ENCODE measurements at places on chromosomes 2 and 18.

DNA sequence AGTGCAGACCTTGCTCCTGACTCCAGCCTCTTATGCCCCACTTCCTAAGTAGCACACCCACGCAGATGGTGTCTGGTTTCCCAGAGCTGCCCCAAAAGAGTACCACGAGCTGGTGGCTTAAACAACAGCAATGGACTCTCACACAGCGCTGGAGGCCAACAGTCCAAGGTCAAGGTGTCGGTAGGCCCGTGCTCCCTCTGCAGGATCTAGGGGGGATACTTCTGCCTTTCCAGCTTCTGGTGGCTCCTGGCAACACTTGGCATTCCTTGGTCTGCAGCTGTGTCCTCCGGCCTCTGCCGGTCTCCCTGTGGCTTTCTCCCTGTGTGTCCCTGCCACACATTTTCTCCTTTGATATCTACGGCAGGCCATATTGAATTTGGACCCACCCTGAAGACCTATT lies 99.0 kb downstream of the TSHZ1 start:
- DNase-seq, result no peak

DNA sequence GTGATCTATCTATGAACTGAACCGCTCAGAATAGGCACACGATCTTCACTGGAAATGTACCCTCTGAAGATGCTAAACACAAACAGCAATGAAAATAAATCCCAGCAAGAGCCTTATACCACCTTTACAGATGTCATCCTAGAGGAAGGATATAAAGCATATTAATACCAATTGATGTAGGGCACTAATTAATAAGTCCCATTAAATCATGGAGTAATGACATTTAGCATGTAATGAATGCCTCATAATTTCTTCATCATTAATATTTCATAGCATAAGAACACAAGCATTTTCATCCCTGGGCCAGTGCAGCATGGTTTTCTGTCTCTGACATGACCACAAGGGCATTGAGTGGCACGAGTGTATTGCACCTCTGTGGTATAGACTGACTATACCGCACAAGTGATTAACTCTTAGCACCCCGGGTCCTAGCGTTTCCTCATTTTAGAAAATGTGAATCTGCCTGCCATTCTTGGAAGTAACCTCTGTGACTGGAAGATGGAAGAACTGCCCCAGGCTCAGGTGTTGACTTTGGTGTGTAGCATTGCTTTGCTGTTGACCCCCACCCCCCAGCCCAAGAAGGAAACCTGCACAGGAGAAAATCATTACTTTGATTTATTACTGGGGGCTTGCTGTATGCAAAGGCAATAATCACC lies 1.4 kb upstream of the TMEM178A start:
- DNase-seq, result no peak

DNA sequence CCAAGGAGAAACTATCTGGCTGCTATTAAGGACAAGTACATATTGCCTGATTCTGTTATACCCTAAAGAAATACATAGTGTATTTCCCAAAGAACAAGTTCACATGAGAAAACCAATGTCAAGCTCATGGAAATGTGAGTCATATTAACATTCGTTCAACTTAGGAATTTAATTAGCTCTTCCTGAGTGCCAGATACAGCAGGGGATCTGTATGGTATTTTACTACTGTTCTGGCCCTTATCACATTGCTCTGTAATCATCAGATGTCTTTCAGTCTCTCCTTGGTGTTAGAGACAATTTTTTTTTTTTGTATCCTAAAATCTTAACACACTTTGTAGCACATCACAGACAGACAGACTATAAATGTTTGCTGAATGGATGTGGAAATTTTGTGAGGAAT lies 395.0 kb upstream of the CRIM1 start:
- no peak for DNase-seq

DNA sequence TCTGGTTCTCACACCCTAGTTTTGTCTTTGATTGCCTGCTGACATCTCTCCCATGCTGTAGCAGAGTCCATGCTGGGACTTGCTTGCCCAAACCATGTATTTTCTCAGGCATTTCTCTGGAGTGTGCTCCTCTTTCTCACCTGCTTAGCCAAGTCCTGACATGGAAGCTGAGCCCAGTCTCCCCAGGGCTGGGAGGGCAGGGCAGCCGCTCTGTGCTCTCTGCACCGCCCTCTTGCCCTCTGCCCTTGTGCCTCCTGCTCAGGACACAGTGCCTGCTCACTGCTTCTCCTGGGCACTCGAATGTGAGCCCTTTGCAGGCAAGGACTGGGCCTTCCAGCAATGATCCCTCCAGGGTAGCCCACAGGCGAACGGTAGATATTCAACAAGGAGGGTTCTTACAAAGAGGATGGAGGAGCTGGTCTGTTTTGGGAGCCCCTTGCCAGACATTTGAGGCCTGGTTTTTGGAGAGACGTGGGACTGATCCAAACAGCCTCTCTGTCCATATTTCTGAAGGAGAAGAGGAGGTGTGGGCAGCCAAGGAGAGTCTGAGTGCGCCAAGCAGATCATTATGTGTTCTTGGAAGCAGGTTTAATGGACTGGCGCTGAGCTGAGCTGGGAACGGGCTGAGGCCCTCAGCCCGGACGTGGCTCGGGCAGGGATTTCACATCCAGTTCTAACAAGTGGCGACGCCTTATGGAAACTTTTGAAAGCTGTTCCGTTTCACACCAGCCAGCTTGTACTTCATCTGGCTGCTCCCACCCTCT lies 4.0 kb downstream of the SLC14A2 start:
- DNase-seq, result no peak

GRCh38 chr2:240983361-240983995 lies 14.9 kb upstream of the SNED1 start:
- no peak for DNase-seq

- no peak for DNase-seq
These were observed at the start of gene MBP for GRCh38 chr18:77132369-77133050. TSS of gene MBP (minus strand) at chr18:77132783. CDS start at chr18:77105261, 27,522 bp downstream.

GRCh38 chr18:28177828-28178635 lies 1.1 kb upstream of the CDH2 start:
- no peak for DNase-seq

GRCh38 chr2:191478799-191479679 lies 198.9 kb upstream of the NABP1 start:
- DNase-seq, result no peak

GRCh38 chr2:24907116-24907515 lies 12.9 kb downstream of the ADCY3 start:
- no peak for DNase-seq

GRCh38 chr2:195451160-195451559 lies 205.9 kb upstream of the SLC39A10 start:
- no peak for DNase-seq

- DNase-seq, result no peak
These were observed 439 bp upstream of the PLEKHH2 start for GRCh38 chr2:43636621-43637020.

DNA sequence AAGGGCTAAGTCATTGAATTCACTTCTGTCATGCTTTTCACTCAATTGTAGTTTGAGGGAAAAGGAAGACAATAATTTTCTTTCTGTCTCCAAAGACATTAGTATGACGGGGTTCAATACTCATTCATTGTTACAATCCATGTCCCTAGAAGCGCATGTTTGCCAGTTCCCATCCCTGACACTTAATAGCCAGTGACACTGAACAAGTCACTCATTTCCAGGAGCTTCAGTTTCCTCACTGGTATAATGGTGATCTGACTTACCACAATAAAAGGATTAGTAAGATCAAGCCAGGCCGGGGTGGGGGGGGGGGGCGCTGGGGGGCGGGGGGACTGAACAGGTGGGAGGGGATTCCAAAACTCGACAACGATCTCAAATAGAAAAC lies 144.8 kb upstream of the MAP3K20 start:
- DNase-seq, result no peak

DNA sequence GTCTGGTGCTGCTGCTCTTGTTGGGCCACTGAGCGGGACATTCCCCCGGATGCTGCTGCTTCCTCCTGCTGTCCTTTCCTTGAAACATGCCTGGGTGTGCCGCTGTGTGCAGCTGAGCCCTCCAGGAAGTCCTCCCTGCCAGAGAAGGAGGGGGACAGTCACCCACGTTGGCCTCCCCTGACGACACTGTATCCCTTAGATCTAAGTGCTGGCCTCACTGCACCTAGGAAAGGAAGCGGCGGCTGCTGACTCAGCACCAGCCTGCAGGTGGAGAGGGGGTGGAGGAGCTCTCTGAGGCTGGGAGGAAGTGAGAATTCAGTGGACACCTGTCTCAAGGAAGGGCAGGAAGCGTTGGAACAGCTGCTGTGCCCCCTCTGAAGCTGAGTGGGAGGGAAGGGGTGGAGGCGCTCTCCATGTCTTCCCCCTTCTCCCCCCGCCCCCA lies 239.8 kb downstream of the HAUS1 start:
- DNase-seq, result no peak

DNA sequence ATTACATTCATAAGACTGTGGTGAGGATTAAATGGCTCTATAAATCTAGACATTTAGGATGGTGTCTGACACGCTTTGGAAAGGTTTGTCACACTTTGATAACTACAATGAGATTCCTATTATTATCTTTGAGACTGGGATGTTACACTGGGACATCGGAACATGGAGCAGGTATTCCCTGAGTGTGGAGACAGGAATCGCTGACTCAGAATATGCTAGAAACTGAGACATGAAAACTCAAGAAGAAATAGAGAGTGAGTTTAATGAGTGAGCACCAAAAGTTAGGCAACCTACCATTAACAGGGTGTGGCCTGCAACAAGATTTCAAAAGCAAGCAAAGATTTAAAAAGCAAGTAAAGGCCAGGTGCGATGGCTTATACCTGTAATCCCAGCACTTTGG lies 145.4 kb downstream of the TMEFF2 start:
- DNase-seq, result no peak

DNA sequence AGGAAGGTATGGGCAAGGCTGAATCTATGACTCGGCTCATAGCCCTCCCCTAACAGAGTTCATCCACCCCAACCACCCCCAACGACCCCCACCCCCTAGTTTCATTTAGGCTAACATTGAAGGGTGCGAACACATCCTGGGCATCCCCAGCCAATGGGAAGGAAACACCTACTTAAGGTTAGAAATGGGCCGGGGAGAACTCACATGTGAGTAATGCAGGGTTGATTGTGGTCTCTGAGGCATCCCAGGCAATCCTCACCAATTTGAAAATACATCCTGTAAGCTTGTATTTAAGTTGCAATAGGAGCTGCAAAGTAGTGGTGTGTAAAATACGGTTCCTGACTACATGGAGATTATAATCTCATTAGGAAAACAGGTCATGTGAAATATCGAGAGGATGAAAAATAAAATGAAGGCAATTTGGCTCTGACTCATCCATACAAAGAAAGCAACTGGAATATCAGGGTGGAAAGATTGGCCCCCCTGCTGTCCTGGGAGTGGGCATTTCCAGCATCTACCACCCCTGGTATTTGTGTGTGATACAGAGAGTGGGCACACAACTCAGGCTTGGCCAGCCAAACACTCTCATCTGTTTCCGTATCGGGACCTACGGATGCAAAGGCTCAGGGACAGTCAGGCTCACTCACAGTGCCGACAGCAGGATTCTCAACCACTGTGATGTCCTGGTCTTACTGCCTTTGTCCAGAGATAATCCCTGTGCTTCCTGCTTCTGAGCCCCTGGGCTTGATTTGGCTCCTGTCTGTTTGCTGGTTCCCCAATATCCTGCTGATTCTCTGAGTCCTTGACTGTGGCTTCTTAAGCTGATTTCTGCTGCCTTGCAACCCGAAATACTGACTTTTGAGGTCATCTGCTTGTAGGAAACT lies 90.0 kb upstream of the NCKAP5 start:
- no peak for DNase-seq

DNA sequence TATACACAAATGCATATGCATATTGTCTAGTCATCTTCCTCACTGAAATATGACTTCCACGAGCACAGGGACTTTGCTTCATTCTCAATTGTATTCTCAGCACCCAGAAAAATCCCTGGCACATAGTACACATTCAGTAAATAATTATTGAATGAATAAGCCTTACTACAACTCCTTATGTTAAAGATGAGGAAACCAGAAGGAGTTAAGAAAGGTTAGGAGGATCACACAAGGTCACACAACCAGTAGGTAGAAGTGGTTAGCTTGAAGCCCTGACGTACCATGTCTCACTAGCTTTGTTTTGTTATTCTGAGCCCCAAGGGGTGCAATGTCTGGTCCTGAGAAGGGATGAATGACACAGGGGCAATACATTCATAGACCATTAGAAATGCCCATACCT lies 220.9 kb upstream of the PID1 start:
- no peak for DNase-seq

GRCh38 chr18:67694787-67695186 lies 178.3 kb upstream of the DSEL start:
- DNase-seq, result no peak

DNA sequence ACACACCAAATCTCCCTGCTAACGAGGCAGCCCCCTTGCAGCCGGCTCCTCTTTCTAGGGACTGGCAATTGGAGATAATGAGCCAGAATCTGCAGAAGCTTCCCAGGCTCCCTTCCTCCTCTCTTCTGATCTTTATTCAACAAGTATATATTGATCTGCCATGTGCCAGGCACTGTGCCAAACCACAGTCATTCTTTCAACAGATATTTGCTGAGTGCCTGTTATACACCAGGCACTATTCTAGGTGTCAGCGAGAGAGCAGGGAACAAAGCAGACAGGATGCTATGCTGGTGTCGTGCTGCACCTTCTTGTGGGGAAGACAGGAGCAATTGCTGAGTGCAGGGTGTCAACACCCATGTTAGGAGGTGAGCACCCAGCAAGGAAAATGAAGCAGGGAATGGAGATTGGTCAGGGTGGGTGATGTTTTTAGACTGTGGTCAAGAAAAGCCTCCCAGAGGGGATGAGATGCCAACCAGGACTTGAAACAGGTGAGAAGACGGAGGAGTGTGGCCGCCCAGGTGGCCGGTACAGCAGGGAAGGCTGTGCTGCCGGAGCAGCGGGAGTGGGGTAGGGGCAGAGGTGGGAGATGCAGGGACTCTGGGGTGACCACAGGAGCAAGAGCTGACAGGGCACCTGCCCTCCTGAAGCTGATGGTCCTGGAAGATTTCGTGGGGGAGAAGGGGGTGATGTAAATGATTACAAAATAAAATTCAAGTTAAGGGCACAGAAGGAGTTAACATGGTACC lies 307.6 kb upstream of the RAB12 start:
- no peak for DNase-seq

GRCh38 chr2:163692611-163693482 lies 43.0 kb downstream of the FIGN start:
- no peak for DNase-seq

DNA sequence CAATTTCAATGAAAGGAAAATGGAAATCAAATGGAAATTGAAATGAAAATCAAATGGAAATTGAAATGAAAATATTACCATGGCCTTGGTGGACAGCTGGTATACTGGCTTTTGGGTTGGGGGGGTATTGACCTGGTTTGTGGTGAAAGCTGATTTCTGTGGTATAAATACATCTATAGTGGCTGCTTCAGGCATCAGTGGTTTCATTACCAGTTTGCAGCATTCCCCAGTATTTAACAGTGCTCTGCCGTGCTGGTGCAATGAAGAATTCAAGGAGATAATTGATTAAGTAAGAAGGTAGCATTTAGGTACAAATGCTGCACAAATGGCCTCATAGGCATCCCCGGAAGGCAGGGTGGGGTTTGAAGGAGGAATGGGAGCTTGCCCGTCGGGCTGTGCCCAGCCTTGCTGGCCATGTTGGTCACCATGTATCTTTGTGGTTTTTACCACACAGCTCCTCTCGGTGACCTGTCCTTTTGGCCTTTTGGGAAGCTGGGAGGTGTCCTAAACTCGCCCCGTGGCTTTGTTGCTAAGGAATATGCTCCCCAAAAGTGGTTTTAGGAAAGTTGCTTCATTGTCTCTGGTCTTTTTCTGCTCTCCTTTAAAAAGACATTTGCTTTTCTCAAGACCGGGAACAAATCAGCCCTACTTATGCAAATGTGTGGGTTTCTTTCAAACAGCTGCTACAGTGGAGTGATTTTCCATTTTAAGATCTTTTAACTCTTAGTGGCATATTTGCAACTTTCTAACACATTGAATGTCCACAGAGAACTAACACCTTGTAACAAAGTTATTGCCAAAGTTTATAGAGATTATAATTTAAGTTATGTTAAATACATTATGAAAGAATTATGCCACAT lies 28.6 kb downstream of the SNTG2 start:
- no peak for DNase-seq

Measured in amniotic stem cell (primary cell).